Activated T-cell treated with anti-CD3 and anti-CD28 coated beads, Interleukin-2, amount 50 U/mL, for 48 hours (primary cell): ENCODE measurements at places on chromosomes 16 and 17.

GRCh38 chr16:11980136-11980844 lies 3.8 kb downstream of the SNX29 start:
- DNase-seq = no peak

DNA sequence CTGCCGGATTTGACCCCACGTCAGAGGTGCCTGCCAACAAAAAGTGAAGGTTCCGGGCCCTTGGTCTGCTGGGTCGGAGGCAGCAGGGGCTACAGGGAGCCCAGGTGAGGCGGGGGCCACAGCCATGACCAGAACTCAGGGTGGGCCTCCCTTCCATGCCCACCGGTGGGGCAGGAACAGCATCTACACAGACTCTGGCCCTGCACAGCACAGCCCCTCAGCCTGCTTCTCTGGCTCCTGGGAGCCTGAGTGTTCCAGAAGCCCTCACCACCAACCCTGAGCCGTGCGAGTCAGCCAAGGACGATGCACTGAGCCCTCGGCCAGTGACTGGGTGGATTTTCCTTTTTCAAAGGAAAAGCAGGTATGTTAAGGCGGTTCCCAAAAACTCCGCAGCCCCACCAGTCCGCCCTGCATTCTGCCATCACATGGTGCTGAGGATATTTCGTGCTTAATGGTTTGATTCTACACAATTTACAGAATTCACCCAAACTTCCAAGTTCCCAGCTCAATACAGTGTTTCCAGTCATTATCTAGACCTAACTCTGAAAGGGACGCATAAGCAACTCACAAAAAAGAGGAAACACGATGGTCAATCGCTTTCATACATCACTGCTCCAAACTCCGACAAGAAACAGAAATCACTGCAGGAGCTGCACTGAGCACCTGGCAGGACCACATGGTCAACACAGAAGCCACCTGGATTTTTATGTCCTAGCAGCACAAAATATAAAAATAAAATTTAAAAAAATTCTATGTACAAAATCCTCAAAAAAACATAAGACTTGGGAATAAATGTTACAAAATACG lies 19.4 kb upstream of the C16orf95 start:
- DNase-seq = no peak

DNA sequence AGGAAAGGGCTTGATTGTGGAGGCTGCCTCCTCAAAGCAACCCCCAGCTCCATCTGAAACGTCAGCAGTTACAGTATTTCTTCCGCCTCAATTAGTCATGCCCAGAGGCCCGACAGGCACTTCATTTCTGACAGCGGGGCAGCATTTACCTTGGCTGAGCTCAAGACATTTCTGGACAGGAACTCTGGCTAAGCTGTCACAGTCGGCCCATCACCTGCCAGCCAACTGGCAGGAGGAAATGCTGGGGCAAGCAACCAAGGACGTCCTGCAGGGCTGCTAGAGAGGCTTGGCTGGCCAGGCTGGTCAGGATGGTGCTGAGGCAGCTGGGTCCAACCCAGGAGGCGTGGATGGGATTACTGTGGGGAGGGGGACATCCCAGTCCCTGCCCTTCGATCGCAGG lies 27.8 kb downstream of the PLXDC1 start:
- no peak for DNase-seq

- no peak for DNase-seq
These were observed 1.2 kb downstream of the ZC3H7A start for GRCh38 chr16:11795887-11796226.

DNA sequence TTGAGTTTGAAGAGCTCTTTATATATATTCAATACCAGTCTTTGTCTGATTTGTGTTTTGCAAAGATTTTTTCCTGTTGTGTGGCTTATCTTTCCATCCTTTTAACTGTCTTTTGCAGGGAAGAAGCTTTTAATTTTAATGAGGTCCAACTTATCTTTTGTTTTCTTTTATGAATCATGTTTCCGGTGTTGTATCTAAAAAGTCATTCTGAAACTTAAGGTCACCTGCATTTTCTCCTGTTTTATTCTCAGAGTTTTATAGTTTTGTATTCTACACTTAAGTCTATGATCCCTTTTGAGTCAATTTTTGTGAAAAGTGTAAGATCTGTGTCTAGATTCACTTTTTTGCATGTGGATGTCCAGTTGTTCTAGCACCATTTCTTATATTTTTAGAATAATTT lies 24.6 kb upstream of the COX10 start:
- no peak for DNase-seq

- DNase-seq = no peak
These were observed 13.9 kb downstream of the BRD7 start for GRCh38 chr16:50354629-50355456.

GRCh38 chr16:54928411-54929089 lies 2.1 kb upstream of the IRX5 start:
- peak; percentile 50 for DNase-seq

- no peak for DNase-seq
These were observed 472 bp upstream of the NME2 start for GRCh38 chr17:51165680-51166197.

DNA sequence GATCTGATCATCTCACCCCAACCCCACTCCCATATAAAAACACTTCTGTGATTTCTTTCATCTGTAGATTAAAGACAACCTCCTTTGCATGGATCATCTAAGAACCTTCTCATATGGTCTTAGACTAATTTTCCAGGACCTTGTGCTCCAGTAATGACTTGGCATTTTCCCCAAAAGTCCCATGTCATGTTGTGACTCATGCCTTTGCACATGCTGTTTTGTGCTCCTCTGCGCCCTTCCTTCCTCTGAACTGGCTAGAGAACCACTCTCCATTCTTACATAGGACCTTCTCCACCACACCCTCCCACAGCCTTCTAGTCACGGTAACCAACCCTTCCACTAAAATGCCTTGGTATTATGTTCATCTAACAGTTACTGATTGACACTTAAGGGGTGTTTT lies 99.5 kb upstream of the AXIN2 start:
- no peak for DNase-seq

DNA sequence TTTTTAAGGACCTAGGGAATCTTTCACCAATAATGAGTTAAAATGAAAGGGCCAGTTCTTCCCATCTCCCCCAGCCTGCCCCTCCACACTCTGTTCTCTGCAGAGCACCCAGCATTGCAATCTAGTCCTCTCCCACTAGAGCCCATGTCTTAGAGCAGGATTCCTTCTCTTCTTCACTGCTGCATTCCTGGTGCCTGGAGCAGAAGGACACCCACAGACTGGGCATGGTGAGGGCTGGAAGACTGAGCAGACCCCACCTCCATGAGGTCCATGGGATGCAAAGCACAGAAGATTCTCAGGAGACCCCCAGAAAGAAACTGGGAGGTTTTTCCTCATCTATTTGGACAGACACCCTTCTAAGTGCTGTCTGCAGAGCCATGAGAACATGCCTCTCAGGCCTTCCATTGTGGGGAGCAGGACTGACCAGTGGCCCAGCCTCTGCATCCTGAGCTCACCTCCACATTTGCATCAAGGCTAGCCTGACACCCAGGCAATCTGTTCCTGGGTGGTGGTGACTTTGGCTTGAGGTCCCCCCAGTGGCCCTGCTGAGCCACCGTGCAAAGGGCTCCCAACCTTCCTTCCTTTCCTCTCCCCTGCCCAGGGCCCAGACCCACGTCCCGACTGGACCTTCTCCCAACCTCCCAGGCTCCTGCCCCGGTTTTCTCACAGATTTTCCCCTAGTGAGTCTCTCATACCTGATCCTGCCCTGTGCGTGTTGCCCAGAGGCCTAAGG lies 74.2 kb upstream of the ZNF469 start:
- no peak for DNase-seq

- DNase-seq = no peak
These were observed 632 bp downstream of the BAIAP3 start for GRCh38 chr16:1333854-1334700.

- no peak for DNase-seq
These were observed 290.6 kb downstream of the WWOX start for GRCh38 chr16:78390092-78390491.

GRCh38 chr16:30546115-30546514 lies 11.5 kb upstream of the ZNF747 start:
- no peak for DNase-seq

- no peak for DNase-seq
These were observed 325.4 kb downstream of the SEC14L1 start for GRCh38 chr17:77466140-77466539.

GRCh38 chr17:82524540-82524939 lies 5.0 kb downstream of the FOXK2 start:
- DNase-seq = no peak

GRCh38 chr16:54174750-54175149 lies 111.8 kb downstream of the IRX3 start:
- no peak for DNase-seq

DNA sequence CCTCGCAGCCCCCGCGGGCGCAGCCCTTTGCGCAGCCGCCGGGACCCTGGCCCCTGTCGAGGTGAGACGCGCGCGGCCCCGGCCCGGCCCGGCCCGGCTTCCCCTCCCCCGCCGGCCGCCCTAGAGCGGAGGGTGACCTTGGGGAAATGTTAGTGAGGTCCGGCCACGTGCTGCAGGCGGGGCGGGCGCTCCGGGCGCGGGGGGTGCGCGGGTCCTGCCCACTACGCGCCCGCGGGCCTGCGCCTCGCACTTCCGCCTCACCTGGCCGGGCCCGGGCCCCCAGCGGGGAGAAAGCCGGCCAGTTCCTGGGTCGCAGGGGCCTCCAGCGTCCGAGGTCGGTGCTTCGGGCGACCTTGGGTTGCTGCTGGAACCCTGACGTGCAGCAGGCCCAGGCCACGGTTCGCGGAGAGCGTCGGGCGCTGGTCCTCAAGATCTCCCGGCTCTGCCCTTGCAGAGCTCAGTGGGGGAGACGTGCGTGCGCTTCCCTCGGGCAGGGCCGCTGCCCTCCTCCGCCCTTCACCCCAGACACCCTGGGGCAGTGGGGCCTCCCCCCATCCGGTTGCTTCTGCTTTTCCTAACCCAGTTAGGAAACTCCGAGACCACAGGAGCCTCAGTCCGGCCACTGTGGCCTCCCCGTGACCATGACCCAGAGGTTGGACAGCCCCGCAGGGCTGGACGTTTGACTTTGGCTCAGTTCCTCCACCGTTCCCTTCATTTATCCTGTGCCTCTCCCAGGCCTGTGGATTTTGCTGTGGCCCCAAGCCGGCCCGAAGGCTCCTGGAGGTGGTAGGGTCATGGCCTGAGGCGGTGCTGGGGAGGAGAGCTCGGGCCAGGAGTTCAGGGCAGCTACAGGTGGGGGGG lies 791 bp downstream of the MCRIP2 start:
- peak; percentile 67 for DNase-seq

DNA sequence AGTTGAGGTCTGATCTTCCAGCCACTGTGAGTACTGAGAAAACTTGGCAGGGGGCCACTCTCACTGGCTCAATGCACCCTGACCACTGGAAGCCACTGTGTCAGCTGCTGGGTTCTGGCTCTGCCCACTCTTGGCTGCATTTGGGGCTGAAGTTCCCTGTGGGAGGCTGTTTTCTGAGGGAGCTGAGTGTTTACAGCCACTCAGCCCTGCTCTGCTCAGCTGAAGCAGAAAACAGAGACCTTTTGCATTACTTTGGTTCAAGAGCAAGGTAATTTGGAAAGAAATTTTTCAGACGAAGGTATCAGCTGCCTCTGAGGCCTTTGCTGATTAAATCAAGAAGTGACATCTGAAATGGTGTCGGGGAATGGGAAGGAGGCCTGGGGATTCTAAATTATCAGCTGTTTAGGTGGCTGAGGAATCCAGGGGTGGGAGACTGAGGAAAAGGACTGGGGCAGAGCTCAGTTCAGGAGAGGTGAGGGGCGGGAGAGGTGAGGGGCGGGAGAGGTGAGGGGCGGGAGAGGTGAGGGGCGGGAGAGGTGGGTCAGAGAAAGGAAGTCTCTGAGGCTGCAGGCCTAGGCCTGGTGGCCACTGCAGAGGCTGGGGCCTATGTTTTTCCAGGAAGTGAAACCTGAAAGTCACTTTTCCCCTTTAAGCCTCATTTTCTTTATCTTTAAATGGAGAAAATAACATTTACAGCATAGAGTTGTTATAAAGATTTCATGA lies at the start of gene ACSM5:
TSS of gene ACSM5 (plus strand) at position 137 of the 723 bp plus-strand sequence. CDS start 1,951 bp downstream, outside the sequence.
- DNase-seq = no peak

DNA sequence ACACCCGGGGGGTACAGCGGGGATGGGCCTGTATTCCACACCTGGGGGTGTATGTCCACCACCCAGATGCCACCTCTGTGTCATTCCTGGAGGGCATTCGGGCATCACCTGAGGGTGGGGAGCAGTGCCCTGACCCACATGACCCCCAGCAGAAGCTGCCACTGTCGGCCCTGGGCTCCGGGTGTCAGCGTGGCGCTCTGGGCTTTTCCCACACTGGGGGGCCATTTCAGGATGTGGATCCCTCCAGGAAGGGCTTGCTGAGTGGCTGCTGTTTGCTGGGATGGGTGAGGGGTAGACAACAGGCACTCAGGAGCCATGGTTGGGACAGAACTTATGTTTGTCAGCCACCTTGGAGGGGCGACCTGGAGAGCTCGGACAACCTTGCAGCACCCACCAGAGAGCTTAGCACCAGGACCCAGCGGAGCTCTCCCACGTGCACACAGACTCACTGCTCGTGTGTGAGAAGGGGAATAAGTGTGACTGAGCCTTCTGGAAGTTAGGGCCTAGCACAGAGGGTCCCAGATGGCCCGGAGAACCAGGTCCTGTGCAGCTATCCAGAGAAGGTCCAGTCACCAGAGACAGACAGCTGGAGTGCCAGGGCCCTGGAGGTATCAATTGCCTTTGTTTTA lies 102.7 kb downstream of the METRNL start:
- DNase-seq = peak; percentile 14

DNA sequence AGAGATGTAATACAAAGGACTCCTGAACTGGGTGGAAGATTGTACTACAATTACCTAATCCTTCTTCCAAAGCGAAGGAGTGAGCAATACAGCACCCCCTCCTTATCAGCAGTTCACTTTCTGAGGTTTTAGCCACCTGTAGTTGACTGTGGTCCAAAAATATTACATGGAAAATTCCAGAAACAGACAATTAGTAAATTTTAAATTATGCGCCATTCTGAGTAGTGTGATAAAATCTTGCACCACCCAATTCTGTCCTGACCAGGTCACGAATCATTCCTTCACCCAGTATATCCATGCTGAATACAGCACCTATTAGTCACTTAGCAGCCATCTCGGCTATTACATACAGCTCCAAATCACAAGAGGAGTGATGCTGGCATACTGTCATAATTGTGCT lies 23.2 kb downstream of the VPS53 start:
- no peak for DNase-seq

DNA sequence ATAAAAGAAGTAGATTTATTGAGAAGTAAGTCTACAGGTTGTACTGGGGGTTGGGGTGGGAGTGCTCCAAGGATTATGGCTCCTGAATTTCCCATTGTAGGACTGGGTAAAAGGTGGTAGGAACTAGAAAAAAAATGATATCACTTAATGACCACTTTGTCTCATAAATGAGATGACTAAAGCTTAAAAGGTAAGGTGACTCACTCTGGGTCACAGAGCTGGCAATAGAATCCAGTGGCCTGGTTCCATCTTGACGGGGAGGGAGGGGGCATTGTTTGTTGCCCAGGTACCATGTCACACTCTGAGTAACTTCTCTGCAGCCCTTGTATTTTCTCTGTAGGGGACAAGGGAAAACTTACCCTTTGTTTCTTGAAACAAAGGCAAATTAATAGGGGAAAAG lies 126.1 kb downstream of the PITPNC1 start:
- DNase-seq = no peak

- DNase-seq = no peak
These were observed 255.3 kb downstream of the CPPED1 start for GRCh38 chr16:12548270-12548983.
